ENCODE measurements at places on chromosomes 5 and 9.

- DNase-seq, result no peak
These were observed 10.4 kb downstream of the C9 start for GRCh38 chr5:39353717-39354399.

GRCh38 chr5:145941096-145941447 lies 4.7 kb downstream of the SH3RF2 start:
- no peak for DNase-seq

GRCh38 chr9:20307621-20308020 lies 314.7 kb downstream of the MLLT3 start:
- no peak for DNase-seq

DNA sequence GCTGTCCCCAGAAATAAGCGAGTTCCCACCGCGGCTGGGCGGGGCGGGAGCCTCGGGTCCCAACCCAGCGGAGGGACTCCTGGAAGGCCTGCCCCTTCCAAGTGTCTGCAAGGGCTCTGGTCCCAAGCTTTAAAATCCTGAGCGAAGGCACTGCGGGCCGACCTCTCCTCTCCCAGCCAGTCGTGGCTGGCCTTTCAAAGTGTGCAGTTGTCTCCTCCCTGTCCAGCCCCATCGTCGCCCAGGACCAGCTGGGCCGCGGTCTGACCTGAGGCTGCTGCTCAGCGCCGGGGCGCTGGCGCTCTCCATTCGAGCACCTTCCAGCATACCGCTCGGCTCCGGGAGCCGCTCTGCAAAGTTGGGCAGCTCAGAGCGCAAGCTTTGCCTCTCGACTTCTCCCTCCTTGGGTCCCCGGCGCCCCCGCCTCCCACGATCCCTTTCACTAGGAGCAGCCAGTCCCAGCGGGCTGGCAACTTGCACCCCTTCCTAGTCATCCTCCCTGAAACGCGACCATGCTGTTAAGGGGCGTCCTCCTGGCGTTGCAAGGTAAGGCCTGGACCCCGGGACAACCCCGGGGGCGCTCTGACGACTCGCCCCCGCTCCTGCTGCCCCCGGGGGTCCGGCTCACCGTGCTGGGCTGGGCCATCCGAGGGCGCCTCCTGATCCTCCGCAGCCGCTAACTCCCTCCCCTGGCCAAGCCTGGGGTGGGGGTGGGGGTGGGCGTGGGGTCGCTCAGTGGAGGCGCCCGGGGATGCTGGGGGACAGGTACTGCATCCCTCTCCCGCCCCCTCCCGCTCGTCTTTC lies at the start of gene MAMDC2:
MAMDC2 (plus strand) TSS at position 160 of the 801 bp plus-strand sequence; CDS start at position 510, 350 bp downstream.
- DNase-seq, result no peak

DNA sequence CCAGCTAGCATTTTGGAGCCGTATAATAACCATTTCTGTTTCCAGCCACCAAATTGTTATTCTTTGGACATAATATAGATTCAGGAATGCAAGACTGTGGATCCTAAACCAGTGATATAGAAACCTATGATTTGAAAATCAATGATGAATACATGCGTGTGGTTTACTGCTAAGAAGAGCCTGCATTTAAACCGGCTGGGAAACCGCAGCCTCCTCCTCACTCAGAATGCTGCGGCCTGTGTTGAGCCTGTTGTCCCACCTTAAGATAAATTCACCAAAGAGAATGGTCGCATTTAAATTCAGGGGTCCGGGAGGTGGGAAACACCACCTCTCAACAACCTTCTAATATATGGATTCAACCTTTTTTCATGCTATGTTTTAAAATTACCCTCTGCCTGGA lies 148.0 kb downstream of the MEF2C start:
- DNase-seq, result no peak

DNA sequence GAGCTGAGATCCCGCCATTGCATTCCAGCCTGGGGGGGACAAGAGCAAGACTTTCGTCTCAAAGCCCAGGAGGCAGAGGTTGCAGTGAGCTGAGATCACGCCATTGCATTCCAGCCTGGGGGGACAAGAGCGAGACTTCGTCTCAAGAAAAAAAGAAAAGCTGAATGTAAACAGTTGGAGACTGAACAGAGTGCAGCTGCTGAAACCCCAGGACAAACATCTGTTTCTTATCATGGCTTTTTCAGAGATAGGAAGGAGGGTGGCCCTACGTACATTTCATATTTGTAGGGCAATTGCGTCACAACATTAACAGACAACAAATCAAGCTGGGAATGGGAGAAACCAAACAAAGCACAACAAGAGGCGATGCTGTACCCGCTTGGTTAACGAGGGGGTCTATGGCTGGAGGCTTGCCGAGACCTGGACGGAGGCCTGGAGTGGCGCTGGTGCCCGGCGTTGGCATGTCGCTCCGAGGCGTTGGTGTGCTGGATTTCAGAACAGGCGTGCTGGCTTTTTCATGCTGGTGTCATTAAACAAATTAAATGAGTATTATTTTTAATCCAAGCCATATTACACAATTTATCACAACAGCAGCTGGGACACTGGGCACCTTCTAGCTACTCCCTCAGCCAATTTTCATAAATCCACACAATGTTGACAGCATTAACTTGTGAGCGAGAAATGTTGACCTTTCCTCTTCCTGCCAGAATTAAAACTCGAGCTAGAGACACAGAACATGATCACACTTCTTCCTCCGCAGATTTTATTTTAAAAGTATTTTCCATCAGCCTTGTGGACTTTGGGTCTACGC lies 76.1 kb downstream of the TLE1 start:
- DNase-seq, result no peak

GRCh38 chr5:169944922-169945680 lies 35.2 kb downstream of the INSYN2B start:
- no peak for DNase-seq

DNA sequence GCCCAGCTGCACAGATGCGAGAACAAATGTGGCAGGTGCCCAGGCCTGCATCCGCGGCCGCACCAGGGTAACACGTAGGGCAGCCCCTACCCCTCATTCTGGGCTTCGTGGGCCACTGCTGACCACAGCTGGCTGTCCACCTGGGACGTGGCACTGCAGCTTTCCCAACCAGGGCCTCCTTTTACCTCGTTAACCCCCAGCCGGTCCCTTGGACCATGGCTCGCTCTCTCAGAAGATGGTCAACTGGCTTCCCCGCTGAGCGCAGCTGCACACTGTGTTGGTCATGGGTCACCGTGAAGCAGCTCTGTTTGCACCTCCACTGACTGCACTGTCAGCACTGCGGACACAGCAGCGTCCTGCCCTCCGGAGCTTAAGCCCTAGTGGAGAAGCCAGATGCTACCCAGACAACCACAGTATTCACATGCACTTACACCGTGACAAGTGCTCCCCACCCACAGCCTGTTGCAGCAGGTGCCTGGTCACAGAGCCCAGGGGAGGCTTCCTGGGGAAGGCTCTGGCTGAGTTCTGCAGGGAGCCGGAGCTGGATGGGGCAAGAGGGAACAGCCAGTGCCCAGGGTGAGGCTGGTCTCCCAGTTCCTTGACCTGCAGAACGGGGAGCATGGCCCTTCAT lies 10.5 kb upstream of the PLEKHG4B start:
- no peak for DNase-seq

GRCh38 chr9:75229605-75230332 lies 141.5 kb downstream of the OSTF1 start:
- no peak for DNase-seq

DNA sequence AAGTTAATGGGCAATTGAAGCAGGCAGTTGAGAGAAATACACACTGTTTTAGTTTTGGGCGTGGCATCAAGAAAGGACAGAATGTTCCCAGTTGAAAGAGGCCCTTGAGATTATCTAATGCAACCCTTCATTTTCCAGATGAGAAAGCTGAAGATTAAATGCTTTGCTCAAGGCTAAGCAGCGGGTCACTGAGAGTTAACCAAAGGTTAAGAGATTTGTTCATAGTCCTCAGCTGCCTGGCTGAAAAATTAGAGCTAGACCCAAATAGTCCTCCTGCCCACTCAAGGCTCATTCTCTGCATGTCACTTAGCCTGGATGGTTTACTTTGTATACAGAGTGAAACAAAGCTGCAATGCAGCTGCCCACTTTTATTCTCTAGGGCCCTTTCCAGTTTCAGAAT lies 46.7 kb upstream of the MAMDC2 start:
- no peak for DNase-seq

GRCh38 chr5:168227973-168228615 lies 63.4 kb upstream of the WWC1 start:
- DNase-seq, result no peak

GRCh38 chr9:72984991-72985390 lies 32.1 kb upstream of the ALDH1A1 start:
- no peak for DNase-seq

- DNase-seq, result no peak
These were observed 212.8 kb downstream of the NXNL2 start for GRCh38 chr9:88747768-88748167.

DNA sequence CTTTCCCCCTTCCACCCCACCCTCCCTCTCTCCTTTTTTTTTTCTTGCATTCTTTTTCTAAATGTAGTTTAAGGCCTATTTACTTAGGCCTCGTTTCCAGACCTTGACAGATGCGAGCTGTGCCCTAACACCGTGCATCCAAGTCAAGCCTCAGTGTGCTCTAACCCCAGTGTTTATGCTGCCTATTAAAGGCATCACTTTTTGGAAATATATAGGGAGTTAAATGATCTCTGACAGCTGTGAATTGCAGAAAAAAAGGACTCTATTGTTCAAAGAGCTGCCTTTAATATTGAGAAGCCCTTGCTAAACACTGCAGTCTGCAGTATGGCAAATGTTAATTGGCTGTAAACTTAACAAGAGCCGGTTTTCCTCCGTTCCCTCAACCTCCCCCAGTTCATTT lies 270.4 kb upstream of the TUT7 start:
- no peak for DNase-seq

GRCh38 chr5:154506049-154506715 lies 28.2 kb upstream of the HAND1 start:
- DNase-seq, result no peak

DNA sequence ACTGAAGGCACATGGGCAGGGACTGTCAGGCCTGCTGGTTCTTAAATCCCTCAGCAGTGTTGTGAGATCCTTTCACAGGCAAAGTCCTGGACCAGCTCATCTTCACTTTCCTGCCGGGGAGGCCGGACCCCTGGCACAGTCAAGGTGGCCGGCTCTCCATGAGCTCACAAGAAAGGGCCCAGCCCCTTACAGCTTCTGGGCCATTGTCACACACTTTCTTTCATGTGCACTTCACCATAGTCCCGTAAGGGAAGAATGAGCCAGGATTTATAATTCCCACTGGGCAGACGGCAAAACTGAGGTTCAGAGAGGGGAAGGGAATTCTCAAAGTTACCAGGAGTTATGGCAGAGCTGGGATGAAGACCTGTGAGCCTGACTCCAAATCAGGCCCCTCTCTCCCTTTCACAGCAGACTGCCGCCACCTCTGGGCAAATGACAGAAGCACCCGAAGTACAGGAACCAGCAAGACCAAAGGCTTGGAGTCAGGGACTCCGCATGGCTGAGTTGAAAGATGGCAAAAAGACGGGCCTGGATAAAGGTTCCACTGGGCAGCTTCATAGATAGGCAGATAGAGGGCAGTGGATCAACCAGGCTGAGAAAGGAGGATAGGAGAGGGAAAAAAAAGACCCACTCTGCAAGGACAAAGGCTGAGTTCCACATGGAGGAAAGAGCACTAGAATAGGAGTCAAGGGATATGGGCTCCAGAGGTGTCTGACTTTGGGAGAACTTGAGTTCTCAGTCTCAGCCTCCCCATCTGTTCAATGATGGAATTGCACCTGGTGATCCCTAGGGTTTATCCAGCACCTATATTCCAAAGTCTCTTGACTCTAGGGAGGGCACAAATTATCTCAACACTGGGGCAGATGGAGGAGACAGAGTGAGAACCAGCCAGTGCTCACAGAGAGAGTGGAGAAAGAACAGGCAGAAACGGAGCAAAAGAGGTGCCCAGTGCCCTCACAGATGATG lies 128.7 kb downstream of the PAX5 start:
- DNase-seq, result no peak

- no peak for DNase-seq
These were observed 103.0 kb upstream of the ERCC6L2 start for GRCh38 chr9:95772320-95773052.

DNA sequence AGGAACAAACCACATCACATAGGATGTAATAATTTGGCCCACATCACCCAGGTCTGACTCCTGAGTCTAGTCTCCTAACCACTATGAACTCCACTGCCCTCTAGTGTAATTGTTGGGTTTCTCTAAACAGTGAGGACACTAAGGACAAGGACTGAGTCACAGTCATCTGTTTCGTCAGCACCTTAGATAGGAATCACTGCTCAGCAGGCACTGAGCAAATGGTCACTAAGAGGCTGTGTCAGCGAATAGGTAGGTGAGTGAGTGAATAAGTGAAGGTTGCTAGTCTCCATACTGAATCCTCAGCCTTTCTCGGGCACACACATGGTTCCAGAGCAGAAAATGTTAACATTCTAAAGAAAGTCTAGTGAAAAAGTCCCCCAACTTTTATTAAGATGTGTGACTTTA lies 278.6 kb downstream of the SPOCK1 start:
- DNase-seq, result no peak

- no peak for DNase-seq
These were observed 1.9 kb downstream of the PCSK5 start for GRCh38 chr9:75892216-75892911.

- DNase-seq, result no peak
These were observed 25.6 kb downstream of the FBXL17 start for GRCh38 chr5:108356286-108356685.

DNA sequence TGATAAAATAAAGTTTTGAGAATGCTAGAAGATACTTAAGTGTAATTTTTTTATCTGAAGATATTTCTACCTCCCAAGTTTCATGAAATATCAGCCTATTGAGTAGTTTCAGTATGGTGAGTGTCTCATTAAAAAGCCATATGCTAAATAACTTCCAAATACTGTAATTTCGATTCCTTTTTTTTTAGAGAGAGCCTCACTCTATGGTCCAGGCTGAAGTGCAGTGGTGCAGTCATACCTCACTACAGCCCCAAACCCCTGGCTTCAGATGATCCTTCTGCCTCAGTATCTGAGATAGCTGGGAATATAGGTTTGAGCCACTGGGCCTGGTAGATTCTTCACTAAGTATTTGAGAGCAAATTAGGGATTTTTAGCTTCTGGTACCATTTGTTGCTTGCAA lies 24.5 kb downstream of the CDC42SE2 start:
- DNase-seq, result no peak

GRCh38 chr9:28329323-28329722 lies 756.0 kb upstream of the C9orf72 start:
- DNase-seq, result no peak

GRCh38 chr9:25261445-25261844 lies 416.8 kb downstream of the TUSC1 start:
- no peak for DNase-seq
